RCC 7860 (cell line): ENCODE measurements at places on chromosomes 4 and X.

- no peak for DNase-seq
Observed at GRCh38 chr4:39942507-39942906, 35.2 kb downstream of the PDS5A start.

GRCh38 chr4:16573206-16573605 lies 325.2 kb downstream of the LDB2 start:
- peak; percentile 9 for DNase-seq

GRCh38 chr4:6715704-6716017 lies 313 bp upstream of the BLOC1S4 start:
- no peak for DNase-seq

GRCh38 chrX:34918856-34919255 lies 23.7 kb upstream of the FAM47B start:
- no peak for DNase-seq

DNA sequence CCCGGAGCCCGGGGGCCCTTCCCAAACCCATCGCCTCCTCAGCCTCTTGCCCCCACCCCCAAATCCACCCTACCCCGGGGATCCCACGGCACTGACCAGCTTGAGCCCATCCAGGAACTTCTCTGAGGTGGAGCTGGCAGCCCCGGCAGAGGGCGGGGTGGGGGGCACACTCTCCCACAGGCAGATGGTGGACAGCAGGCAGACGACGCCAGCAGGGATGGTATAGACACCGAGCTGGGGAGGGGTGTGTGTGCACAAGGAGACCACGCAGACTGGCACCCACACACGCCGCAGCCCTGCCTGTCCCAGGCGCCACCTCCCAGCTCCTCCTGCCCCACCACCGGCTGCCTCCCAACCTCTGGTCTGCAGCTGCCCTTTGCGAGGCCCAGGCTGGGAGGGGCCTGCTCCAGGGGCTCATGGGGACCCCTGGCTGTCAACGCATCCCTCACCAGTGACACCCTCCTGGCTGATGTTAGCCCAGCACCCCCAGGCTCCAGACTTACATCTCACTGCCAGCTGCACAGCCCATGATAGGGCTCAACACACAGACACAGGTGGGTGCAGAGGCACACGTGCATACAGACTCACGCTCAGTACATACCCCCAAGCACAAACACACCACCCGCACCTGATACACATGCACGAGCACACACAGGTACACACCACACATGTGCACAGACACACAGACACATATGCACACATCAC lies 4.2 kb downstream of the SLC49A3 start:
- no peak for DNase-seq

DNA sequence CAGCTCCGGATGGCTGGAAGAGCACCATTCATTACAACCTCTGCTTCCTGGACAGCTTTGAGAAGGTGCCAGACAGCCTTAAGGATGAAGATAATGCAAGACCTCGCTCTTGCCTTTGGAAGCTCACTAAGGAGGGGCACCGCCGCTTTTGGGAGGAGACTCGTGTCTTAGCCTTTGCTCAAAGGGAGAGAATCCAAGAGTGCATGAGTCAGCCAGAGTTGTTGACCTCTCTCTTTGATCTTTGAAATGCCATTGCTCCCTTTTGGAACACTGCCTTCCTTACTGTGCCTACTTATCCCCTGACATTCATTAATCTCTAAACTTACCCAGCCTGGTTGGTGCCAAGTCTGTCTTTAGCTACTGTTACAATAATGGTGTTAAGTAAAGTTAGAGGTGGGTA lies 1.2 kb downstream of the FOXR2 start:
- DNase-seq = no peak

DNA sequence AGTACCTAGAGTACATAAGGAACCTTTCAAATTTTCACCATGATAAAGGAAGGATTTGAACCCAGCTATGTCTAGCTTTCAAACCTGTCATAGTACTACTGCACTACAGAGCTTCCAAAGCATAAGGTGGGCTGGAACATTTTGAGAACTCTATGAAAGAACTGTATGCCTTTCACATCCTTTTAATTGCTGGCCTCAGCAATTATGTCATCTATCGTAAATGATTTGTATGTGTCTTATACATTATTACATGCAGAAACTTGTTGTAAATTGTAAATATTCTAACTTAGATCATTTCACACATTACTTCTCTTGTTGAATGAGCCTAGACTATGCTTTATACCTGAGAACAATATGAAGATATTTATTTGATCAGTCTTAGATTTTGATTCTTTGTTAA lies 220.7 kb downstream of the HEPH start:
- DNase-seq = no peak

GRCh38 chr4:24604558-24605214 lies 20.3 kb upstream of the DHX15 start:
- DNase-seq = no peak

- no peak for DNase-seq
Observed at GRCh38 chr4:101556842-101557241, 209.5 kb upstream of the PPP3CA start.
